ENCODE measurements at places on chromosomes 6 and 20.

DNA sequence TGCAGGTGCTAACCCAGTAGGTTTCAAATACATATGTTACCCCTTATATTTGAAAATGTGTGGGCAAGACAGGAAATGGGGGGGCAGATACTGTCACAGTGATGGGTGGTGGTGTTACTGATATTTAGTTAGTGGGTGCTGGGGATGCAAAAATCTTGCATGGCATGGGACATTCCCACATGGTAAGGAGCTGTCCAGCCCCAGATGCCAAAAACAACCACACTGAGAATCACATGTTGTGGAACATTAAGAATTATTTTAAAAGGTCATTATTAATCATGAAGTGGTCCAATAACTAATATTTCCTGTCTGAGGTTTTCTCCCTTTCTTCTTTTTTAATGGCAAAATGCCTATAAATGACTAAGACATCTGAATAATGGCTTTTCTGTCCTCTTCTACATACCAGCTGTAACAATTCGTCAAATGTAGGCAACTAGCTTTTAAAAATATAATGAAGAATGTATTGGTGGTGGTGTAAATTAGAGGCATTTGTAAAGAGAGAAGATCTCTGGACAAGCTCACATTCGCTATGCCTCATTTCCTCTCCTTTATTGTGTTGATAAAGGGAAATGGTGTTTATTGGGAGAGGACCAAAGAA, 57.3 kb upstream of the SLC35B3 start:
- DNase-seq: no peak

DNA sequence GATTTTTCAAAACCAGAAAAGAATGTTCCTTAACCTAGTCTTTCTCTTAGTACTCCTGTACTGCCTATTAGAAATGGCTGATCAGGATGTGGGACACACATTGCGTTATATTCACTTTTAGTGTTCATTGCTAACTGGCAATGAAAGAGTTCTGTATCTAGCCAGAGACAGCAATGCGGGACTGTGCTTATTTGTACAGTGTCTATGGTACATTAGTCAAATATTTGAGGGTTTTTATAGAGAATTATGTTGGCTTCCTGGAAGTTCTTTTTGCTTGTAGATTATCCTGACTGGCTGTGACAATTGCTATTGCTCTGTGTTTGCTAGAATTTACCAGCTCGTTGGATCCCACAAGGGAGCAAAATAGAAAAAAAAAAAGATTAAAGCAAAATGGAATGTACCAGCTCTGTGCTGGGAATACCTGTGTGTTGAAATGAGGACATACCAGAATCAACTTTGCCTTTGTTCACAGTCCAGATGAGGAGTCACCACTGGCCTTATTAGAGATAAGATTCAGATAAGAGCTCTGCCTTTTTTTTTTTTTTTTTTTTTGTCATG, 22.4 kb upstream of the IFNGR1 start:
- DNase-seq: no peak

DNA sequence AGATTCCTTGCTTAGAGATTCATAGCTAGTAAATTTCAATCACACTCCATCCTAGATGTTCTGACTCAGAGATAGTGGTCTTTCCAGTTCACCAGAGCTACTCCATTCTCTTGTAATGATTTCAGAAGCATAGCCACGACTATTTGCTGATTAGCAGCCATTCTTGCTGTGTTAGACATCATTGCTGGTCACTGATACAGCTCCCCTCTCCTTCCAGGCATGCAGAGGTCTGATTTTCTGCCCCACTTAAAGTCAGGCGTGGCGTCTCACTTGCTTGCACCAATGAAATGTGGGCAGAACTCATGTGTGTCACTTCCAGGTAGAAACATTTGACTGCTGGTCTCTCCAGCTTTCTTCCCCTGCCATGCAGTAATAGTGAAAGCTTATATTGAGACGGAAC, 168.9 kb upstream of the JARID2 start:
- no peak for DNase-seq

GRCh38 chr6:170292407-170293158, 1.7 kb upstream of the DLL1 start:
- DNase-seq: no peak

GRCh38 chr6:34223956-34224940, 12.4 kb upstream of the HMGA1 start:
- DNase-seq: peak; percentile 87

- DNase-seq: no peak
Observed at GRCh38 chr6:112122756-112123155, 35.4 kb downstream of the FAM229B start.

GRCh38 chr6:11731423-11731822, 47.2 kb downstream of the ADTRP start:
- no peak for DNase-seq

GRCh38 chr6:93654548-93654947, 235.2 kb upstream of the EPHA7 start:
- DNase-seq: no peak

- DNase-seq: peak; percentile 22
Observed at GRCh38 chr6:4210629-4211419, 75.4 kb upstream of the ECI2 start.

DNA sequence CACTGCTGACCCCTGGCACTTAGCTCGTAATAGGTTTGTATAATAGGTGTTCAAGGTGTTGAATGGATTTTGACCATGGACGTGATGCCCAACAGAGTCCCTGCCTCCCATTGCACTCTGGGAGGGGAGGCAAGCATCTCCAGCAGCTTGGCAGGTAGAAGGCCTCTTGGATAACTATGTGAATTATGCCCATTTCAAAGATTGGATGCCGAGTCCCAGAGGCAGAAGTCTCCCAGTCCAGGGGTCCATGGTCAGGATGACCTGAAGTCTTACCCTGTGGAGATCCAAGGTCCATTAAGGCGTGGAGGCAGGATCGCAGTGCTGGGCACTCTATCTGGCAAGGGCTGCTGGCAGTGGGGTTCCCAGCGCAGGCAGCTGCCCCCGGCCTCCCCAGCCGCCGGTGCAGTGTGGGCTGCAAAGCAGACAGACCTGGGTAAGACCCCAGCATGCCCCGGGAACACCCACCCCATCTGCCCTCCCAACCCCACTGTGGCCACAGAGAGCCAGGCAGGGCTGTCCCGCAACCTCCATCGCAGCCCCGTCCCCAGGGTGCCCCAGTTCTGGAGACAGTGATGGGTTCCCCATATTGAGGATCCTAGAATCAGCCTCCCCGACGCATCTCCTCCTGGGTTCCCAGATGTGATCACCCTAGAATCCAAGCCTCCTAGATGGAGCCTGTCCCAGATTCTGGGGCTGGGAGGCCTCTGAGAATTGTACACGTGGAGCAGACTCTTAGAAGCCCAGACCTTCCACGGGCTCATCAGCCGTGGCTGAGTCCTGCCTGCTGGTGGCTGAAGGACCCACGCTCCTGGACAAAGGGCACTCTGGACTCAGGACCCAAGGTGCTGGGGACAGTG, 44.6 kb downstream of the APCDD1L start:
- no peak for DNase-seq
